Natural killer cell (primary cell): ENCODE measurements at places on chromosomes 13 and 19.

- H3K27ac ChIP-seq = no peak overlapping the region
- no peak overlapping the region for H3K4me3 ChIP-seq
- no peaks in the 10 kb centered on the region for H3K27me3 ChIP-seq
- peaks cover 12% of the 10 kb centered on the region for H3K4me1 ChIP-seq
These were observed 66.6 kb upstream of the C1QTNF9B start for GRCh38 chr13:23963947-23964346.

DNA sequence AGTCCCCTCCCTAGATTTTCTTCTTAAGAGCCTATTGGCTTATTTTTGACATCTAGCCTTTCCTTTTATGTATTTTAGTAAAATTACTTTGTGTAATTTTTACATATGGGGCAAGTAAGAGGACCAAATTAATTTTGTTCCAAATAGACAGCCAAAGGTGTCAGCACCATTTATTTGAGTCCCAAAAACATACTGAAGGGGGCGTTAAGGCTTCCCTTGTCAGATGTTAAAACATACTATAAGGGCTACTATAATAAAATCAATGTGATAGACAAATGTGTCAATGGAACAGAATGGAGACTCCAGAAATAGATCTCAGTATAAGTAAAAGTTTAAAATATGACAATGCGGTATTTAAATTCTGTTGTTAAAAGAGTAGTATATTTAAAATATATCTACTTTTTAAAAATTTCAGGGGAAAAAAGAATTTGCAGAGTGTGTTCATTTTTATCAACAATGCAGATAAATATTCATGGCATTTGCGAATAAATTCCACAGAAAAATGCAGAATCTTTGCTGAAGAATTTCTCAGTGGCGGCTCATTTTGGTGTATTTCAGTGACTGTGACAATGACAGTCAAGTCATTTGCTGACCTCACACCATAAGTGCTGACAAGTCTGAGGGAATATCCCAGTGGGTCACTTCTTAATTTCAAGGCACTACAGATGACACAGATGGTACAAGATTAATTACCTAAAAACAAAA is 133.7 kb downstream of the MTUS2 start:
- DNase-seq = no peak
- H3K27ac ChIP-seq = no peak overlapping the region
- H3K4me1 ChIP-seq = no peaks in the 10 kb centered on the region
- no peaks in the 10 kb centered on the region for H3K27me3 ChIP-seq
- H3K4me3 ChIP-seq = no peak overlapping the region

DNA sequence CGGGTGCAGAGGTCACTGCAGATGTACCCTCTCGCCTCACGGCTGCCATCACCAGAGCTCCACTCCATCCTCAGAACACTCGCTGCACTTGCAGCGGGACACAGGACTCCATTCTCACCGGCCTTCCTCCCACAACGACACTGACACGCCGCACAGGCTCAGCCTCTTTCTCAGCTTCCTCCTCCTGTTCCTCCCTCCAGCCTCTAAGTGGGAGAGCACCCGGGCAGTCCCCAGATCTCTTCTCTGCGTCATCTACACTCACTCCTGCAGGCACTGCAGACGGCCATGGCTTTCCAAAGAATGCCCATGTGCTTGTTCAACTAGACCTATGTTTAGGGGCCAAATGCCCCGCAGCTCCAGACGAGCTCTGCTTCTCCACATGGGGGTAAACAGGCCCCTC is 14.3 kb upstream of the FKRP start:
- no peak overlapping the region for H3K4me3 ChIP-seq
- peaks cover 60% of the 10 kb centered on the region for H3K36me3 ChIP-seq
- DNase-seq = no peak
- no peak overlapping the region for H3K27ac ChIP-seq
- H3K27me3 ChIP-seq = no peaks in the 10 kb centered on the region
- peaks cover 32% of the 10 kb centered on the region for H3K4me1 ChIP-seq

- no peak overlapping the region for H3K27ac ChIP-seq
- DNase-seq = no peak
- peaks cover 4% of the 10 kb centered on the region for H3K36me3 ChIP-seq
- no peak overlapping the region for H3K4me3 ChIP-seq
- H3K4me1 ChIP-seq = peaks cover 12% of the 10 kb centered on the region
These were observed 11.4 kb downstream of the ZNF708 start for GRCh38 chr19:21317821-21318220.

GRCh38 chr13:113664751-113665596 is 2.0 kb upstream of the GRK1 start:
- peaks cover 2% of the 10 kb centered on the region for H3K27me3 ChIP-seq
- no peaks in the 10 kb centered on the region for H3K4me1 ChIP-seq
- H3K27ac ChIP-seq = no peak overlapping the region
- H3K4me3 ChIP-seq = no peak overlapping the region
